Small intestine (tissue), 16 donors: ENCODE measurements at places on chromosomes 6 and 20.

GRCh38 chr6:163984124-163984936, 569.8 kb downstream of the QKI start:
- no peak for DNase-seq

DNA sequence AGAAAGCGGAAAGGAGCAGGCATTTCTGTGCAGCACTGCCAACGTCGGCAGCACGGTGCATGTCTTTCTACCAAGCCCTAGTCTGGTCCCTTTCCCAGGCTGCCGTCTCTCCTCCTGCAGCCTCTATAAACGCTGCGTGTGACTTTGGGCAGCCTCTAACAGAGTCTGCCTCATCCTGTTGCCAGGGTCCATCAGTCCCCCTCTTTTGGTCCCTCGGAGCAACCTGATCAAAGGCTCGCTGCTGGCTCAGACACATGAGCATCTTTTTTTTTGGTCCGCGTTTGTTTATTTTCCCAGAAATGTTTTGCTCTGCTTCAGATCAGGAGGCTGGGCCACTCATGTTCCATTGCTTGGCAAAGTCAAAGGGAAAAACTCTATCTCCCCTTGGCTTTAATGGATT, 166.8 kb upstream of the CST7 start:
- DNase-seq: no peak

DNA sequence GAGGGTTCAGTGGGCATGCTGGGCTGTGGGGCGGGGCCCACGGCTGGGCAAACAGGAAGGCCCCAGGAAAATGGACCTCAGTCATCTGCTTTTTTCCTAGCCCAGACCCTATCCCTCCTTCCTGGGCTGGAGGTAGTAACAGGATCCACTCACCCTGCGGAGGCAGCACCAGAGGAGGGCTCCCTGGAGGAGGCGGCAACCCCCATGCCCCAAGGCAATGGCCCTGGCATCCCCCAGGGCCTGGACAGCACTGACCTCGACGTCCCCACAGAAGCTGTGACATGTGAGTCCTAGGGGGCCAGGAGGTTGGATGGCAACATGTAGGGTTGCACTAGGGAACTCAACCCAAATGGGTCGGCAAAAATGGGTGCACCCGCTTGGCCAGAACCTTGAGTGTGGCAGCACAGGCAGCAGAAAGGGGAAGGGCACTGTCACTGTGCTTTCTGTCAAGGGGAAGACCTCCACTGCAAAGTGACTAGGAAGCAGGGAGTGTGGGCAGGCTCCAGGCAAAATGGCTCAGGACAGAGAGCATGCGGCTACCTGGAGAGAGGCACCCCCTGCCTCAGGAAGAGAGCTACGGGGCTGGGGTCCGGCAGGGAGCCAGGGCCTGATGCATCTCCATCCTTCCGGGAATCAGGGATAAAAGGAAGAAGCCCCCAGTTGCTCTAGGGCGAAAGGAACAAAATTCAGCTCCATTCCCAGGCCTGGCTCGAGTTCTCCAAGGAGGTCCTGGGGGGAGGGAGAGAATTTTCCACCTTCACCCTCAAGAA, 7.9 kb downstream of the MDFI start:
- DNase-seq: no peak

DNA sequence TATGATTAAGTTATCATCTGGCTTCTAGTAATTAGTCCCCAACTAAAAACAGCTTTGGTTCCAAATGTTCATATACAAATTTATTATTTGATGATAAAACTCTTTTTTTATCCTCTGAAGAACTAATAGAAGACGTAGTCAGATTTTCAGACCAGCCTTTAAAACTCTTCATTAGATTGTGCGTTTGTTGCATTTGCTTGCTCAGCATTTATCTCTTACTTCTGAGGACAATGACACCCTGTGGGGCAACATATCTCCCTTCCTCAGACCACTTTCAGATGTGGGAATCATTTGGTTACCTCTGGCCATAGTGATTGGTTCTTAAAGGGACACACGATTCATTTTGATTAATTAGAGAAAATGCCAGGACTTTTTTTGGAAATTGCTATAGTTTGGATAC, 481.8 kb downstream of the HAO1 start:
- DNase-seq: no peak

DNA sequence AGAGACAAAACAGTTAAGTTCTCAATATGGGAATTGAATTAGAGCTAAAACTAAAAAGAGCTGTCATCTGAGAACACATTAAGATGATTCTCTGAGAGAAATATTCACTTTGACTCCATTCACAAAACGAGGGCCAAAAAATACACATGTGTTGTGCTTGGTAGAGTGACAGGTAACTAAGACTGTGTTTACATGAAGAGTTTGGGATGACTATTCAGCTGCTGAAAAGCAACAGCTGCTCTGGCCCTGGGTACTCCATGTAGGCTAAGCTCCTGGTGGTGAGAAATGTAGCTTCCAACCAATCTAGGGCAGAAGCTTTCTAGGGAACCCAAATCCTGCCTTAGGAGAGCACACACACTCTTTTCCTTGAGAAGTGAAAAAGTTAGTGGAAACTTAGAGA, 184.5 kb downstream of the COL21A1 start:
- no peak for DNase-seq

- no peak for DNase-seq
Measured at GRCh38 chr20:57009775-57010174, 256.7 kb downstream of the BMP7 start.

DNA sequence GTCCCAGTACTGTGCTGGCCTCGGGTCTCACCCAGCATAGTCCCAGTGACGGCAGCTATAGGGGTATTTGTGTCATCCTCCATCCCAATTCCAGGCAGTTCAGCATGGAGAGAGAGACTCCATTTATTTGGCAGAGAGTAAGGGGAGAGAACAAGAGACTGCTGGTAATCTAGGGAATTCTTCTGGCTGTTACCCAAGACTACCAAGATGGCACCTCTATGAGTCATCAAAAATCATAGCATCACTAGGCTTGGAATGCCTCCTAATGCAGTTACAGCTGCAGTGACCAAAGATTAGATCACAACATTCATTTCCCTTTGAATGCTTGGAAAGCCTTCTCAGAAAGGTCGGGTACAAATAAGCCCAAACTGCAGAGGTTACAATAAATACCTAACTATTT, 660.4 kb upstream of the FLRT3 start:
- DNase-seq: no peak

DNA sequence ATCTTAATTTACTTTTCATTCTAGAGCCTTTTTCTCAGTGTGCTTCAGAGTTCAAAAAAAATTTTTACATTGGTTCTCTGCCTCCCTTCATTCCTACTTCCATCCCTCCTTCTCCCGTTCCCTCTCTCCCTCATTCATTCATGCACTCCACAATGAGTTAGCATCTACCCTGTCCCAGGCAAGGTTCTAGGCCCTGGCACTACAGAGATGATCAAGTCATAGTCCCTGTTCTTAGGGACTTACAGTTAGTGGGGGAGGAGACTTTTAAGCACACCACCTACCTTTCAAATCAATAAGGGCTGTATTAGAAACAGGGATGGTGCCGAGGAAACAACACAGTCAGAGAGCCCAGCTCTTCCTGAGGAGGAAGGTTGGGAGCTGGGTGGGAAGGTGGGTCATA, 40.3 kb downstream of the MAP3K5 start:
- DNase-seq: no peak

DNA sequence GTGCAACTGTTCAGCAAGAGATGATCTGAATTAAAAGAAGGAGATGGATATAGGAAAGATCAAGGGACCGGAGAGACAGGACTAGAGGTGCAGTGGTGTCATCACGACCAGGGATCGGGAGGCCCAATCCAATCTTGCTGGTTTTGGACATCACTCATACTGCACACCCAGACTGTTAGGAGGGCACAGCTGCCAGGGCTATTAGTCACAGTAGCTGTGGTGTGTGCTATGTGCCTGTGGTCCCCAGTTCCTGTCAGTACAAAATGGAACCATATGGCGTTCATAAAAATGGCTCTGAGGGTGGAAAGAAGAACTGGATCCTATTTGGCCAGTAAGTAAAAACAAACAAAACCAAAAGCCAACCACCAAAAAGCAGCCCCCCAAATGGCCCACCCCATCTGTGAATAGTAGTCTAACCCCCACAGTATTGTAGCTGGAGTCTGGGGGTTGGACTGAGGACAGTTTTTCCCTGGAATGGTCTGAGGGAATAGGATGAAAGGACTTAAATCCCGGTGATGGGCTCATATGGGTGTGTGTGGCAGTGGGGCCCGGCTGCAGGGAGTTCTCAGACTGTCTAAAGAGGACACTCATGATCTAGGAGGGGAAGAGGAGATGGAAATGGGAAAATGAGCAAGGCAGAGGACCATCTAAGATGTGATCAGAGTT, 9.3 kb upstream of the NNAT start:
- no peak for DNase-seq

DNA sequence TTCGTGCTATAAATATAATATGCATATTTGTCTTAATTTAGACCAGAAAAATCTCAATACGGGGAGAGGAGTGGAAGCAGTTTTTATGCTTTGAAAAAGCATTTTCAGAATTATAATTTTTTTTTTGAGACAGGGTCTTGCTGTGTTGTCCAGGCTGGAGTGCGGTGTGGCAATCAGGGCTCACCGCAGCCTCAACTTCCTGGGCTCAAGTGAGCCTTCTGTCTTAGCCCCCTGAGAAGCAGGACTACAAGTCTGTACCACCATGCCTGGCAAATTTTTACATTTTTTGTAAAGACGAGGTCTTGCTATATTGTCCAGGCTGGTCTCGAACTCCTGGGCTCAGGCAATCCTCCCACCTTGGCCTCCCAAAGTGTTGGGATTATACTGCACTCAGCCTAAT, 197.2 kb downstream of the FOXC1 start:
- no peak for DNase-seq
